C1 segment of cervical spinal cord (tissue), 14 donors: ENCODE measurements at places on chromosomes 16 and 17.
A peak's percentile ranks its signal among the peaks of the same experiment; 100 is the strongest.

GRCh38 chr17:4944163-4944553 is 4.1 kb downstream of the RNF167 start:
- DNase-seq, result no peak

GRCh38 chr16:71501547-71501946 is 12.4 kb upstream of the ZNF19 start:
- DNase-seq, result no peak

GRCh38 chr17:73594025-73594424 is 50.2 kb downstream of the SDK2 start:
- DNase-seq, result no peak

DNA sequence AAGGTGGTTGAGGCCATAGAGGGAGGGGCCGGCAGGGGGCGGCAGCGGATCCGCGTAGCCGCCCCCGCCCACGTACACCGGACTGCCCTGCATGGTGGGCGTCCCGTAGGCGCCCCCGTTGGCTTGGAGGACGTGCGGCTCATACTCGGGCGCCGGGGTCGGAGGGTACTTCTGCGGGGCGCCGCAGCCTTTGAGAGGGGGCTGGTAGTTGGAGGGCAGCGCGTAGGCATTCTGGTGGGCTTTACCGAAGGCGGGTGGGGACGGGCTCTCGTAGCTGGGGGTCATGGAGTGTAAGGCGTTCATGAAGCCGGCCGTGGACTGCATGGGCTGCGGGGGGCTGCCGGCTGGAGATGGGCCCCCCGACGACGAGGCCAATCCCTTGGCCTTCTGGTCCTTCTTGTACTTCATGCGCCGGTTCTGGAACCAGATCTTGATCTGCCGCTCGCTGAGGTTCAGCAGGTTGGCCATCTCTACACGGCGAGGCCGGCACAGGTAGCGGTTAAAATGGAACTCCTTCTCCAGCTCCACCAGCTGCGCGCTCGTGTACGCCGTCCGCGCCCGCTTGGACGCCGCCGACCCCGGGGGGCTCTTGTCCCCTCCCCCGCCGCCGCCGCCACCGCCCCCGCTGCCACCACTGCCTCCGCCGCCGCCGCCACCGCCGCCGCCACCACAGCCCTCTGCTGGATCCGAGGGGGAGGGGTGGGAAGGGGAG is 5.7 kb upstream of the HOXB2 start:
- DNase-seq, result no peak

DNA sequence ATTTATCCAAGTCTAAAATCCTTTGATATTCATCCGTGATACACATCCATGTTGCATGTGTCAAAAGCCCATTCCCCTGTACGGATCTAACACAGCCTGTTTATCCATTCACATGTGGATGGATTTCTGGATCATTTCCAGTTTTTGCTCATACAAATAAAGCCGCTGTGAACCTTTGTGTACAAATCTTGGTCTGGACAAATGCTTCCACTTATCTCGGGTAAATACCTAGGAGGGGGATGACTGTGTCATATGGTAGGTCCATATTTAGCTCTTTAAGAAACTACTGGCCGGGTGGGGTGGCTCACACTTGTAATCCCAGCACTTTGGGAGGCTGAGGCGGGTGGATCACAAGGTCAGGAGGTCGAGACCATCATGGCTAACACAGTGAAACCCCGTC is 6.3 kb upstream of the TBCD start:
- no peak for DNase-seq

GRCh38 chr17:37176723-37177122 is 199.1 kb upstream of the C17orf78 start:
- no peak for DNase-seq

- DNase-seq, result no peak
Measured at GRCh38 chr16:81008505-81008789, 1.4 kb downstream of the CENPN start.

DNA sequence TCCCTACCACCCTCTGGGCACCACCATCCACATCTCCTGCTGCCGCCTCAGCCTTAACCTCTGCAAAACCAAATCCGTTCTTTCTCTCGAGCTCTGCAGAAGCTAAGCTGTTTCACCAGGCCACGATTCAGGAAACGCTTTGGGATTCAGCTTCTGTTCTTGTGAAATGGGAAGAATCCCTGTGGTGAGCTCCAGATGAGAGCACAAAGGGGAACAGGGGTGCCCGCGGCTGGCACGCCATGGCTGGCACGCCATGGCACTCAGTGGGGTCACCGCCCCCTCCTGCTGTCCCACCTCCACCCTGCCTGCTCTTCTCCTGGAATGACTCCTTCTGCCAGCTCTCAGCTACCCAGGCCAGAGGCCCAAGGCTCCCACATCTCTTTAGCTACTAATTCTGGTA is 5.7 kb downstream of the QPRT start:
- no peak for DNase-seq

DNA sequence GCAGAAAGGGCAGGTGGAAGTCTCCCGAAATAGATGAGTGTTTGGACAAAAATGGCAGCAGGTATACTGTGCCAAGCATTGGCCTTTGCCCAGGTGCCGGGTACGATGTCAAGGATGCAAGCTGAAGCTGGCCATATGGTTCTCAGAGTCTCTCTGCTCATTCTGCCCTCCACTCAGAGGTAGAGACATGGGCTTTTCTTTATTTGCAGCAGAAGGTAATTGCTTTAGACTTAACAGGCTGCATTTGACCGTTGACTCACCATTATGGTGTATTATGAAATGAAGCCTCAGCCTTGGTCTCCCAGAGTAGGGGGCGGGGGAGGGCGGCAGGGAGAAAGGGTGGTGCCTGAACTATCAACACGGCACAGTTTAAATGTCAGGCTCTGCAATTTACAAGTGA is 969.1 kb upstream of the EEF2KMT start:
- no peak for DNase-seq

DNA sequence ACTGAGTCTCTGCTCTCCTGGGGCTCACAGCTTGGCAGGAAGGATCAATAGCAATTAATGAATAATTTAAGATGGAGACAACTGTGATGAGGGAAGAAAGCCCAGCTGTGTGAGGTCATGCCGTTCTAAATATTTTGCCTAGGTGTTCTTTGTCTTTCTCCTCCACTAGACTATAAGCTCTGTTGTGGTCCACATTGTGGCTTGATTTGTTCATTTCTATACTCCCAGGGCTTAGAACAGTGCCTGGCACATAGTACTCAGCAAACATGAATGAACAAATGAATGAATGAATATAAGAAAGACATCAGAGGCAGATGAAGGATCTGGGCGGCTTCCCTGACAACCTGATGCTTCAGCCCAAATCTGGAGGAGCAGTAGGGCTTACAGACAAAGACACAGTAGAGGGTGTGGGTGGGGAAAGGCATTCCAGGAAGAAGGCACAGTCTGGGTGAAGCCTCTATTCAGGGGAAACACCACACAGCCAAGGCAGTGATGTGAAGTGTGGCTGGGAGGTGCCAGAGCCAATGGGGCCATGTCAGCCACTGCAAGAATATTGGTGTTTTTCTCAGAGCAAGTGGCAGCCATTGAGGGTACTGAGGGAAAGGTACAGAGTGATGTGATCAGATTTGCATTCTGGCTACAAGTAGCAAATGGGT is 8.3 kb downstream of the CDH13 start:
- DNase-seq, result no peak

DNA sequence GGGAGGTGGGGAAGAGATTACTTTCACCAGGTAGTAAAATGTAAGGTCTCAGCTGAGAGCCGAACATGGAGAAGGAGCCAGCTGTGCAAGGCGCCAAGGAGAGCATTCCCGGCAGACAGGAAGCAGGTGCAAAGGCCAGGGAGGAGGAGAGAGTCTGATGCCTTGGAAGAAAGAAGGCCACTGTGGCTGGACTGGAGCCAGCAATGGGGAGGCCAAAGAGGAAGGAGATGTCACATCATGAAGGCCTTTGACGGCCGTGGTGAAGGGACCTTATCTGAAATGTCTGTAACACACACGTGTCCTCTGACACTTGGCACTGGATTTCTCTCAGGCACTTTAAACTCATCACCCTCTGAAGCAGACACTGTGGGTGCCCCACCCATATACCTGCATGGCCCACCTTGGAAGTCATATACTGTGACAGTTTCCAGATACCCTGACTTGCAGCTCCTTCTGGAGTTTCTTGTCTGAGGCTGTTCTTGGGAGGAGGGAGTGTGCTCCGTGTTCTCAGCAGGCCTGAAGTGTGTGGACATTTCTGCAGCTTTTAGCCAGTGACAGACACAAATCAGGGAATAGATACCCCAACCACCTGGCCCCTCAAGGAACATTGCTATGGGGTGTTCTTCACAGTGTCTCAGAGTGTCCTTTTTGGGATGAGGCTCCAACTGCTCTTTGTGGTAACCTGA is 1.9 kb upstream of the SLC5A2 start:
- DNase-seq, result no peak

- no peak for DNase-seq
Measured at GRCh38 chr17:11548398-11548797, 49.9 kb upstream of the DNAH9 start.

GRCh38 chr16:7303660-7304200 is 28.9 kb upstream of the RBFOX1 start:
- no peak for DNase-seq

DNA sequence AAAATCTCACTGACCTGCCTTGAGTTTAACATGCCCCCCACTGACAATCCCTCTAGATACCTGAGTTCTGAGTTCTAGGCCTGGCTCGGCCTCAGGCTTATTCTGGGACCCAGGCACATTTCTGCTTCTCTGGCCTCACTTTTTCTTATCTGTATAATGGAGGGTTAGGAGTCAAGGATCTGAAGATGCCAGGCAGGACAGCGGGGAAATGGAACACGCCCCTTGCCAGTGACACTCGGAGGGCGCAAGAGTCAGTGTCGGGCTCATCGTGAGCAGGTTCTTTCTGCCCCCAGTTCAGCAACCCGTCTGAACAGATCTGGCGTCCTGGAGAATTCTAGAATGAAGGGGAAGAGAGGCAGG is 567 bp upstream of the MT3 start:
- DNase-seq, result no peak

- DNase-seq, result no peak
Measured at GRCh38 chr17:27862004-27862403, 31.2 kb downstream of the LYRM9 start.

- no peak for DNase-seq
Measured at GRCh38 chr17:56978441-56979090, 635 bp downstream of the SCPEP1 start.

DNA sequence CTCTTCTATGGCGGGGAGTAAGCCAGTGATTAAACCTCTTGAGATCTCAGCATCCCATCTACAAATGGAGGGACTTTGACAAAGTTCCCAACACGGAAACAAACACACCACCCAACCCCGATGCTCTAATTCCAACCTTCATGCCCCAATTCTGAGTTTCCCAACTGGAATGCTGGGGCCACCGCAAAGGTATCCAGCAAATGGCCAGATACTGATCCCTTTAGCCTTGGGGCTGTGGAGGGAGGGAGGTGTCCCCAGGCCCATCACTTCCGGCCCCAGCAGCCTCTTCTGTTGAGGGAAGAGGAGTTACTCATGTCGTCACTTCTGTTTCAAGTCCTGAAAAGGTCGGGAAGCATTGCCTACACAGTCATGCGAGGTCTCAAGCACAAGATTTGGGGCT is 154.8 kb upstream of the RPH3AL start:
- DNase-seq, result no peak

DNA sequence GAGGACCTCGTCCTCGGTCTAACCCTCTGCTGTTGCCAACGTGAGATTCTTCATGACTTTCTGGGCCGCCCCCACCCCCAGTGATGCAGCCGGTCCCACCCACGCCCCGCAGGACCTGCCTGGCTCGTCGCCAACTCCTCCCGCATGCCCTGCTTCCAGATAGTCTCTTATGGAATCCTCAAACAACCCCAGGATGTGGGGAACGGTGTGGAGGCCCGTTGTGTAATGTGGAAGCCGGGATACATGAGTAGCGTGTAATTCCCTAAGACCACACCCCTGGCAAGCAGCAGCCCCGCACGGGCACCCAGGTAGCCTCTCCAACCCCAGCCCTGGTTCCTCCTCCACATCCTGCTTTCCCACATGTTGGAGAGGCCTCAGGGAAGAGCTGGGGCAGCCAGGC is 275.9 kb downstream of the C16orf95 start:
- DNase-seq, result no peak

DNA sequence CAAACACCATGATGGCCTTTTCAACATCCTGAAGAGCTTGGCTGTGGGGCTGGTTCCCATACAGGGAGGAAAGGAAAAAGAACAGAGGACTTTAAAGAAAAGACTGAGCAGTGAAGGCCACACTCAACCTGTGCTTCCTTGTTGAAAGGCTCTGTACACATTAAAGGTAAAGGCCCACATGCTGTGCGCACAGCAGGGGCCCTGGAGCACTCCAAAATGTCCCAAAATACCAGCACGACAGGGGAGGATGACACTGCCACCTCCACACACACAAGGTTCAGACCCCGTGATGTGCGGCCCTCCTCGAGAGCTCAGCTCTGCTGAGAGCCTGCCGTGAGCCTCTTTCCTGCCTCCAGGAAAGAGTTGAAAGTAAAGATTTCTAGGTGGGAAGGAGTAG is 36.5 kb downstream of the FANCA start:
- no peak for DNase-seq

- DNase-seq, result no peak
Measured at GRCh38 chr16:21081329-21081728, 69.3 kb downstream of the DNAH3 start.

DNA sequence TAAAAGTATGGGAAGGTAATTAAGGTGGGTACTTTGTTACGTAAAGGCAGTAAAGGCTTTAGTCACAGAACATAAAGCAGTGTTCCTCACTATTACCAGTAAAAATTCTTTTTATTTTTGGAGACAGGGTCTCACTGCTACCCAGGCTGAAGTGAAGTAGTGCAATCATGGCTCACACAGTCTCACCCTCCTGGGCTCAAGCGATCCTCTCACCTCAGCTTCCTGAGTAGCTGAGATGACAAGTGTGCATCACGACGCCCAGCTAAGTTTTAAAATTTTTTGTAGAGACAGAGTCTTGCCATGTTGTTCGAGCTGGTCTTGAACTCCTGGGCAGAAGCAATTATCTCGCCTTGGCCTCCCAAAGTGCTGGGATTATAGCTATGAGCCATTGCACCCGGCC is 80.5 kb downstream of the CREBBP start:
- DNase-seq, result no peak

- DNase-seq, result no peak
Measured at GRCh38 chr17:43713494-43714162, 45.0 kb downstream of the SOST start.

DNA sequence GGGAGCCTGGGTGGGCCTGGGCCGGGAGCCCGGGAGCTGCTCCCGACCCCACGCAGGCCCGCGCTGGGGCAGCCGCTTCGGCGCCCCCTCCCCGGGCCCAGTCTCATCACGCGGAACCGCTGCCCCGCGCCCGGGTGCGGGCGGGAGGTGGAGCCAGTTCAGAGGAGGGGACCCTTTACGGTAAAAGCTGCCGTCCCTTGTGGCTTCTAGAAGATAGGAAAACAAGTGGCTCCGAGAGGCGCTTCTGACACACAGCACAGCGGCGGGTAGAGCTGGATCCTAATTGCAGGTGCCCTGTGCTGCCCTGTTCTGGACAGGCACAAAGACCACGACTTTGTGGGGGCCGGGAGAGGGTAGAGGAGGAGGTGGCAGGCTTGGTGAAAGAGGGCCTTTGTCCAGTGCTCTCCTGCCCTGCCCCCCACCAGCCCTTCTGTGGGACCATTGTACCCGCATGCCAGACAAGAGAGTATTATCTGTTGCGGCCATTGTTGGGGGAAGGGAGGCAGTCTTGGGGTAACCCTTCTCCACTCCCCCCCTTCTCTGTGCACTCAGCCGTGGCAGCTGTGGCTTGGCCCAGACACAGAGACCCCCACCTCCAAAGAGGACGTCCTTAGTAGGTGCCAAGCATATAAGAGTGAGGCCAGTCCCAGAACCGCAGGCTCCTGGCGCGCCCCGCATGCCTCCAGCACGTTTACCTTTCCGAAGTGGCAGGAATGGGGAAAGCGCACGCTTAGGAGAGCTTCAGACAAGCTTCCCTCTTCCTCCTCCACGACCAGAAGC is 736 bp downstream of the CNP start:
- DNase-seq, result peak; percentile 86
